T-helper 2 cell (primary cell): ENCODE measurements at places on chromosomes 13 and 19.

- no peak for DNase-seq
Observed at GRCh38 chr19:1742989-1743696, 10.2 kb upstream of the ONECUT3 start.

- no peak for DNase-seq
Observed at GRCh38 chr13:39540929-39541605, 61.9 kb downstream of the LHFPL6 start.

- no peak for DNase-seq
Observed at GRCh38 chr13:24228852-24229458, 68.4 kb downstream of the SPATA13 start.

GRCh38 chr19:44869733-44870470 is 21.2 kb upstream of the TOMM40 start:
- no peak for DNase-seq

DNA sequence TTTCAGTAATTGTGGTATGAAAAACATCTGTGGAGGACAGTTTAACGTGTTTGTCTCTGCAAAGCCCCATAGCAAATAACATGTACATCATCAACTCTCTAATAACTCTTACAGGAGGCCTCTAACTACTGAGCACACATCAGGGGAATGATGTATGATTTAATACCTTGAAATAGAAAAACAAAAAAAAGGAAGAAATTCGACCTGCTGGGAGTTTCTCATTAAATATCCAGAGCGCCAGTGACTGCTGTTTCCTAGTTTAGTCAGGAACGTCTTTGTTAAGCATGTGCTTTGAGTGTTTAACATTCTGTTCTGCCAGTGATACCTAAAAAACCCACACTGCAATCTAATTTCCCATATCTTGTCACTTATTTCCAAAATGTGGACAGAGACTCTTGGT is 235.4 kb downstream of the PCDH20 start:
- DNase-seq: no peak

- no peak for DNase-seq
Observed at GRCh38 chr13:73998631-73999030, 135.6 kb downstream of the KLF12 start.

DNA sequence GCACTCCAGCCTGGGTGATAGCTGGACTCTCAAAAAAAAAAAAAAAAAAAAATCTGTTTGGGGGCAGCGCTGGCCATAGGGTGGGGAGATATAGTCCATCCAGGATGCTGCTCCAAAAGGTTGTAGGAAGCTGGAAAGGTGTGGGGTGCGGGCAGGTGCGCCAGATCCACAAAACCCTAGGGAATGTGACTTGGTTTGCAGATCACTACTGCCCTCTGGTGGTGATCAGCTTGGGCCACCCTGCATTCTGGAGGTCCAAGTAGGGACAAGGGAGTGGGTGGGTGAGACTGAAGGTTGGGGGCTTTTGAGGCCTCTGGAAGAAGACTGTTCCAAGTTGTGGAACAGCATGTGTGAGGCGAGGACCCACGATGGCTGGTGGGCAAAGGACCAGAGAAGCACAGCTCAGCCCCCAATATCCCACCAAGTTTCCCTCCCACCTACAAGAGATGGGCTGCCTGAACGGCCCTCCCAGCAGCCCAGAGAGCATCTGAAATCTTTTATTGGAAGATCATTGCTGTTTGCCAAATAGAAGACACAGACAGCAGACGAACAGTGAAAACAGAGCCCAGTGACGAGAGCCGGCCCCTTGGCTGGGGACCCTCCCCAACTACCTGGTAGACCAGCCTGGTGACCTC is 10.4 kb upstream of the TYK2 start:
- no peak for DNase-seq

DNA sequence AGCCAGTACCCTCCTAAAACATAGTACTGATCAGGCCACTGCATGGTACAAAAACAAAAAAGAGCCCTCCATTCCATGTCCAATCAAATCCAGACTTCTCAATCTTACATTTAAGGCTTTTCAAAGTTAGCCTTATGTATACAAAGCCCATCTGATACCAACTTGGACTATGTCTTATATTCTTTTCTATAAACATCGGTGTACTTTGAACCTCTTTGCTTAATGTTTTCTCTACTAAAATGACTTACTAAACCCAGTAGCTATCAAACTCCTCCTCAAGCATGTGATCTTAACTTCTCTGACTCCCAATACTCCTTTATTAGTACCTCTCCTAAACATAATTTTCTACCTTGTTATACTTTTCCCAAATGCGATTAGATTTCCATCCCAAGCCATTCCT is 14.8 kb downstream of the TSC22D1 start:
- no peak for DNase-seq

DNA sequence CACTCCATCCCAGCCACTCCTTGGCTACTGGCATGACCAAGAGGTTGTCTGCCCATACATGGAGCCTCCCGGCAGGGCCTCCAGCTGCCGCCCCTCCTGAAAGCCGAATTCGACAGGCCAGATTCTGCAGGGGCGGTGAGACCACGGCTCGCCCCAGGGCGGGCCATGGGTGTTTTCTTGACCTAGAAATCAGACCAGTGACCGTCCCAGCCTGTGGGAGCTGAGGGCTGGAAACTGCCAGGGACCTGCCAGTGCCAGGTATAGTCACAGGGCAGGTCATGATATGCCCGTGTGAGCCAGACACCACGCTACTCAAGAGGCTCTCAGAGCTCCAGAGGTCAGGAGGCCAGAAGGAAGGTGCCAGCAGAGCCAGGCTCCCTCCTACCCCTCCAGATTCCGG is 16.8 kb downstream of the DAPK3 start:
- no peak for DNase-seq

GRCh38 chr13:72985610-72986009 is 73.2 kb upstream of the KLF5 start:
- DNase-seq: no peak

- DNase-seq: no peak
Observed at GRCh38 chr13:50125304-50125553, 110.0 kb downstream of the KCNRG start.

- no peak for DNase-seq
Observed at GRCh38 chr13:108987517-108987916, 358.1 kb downstream of the MYO16 start.

- DNase-seq: no peak
Observed at GRCh38 chr19:22532388-22533300, 101.5 kb upstream of the ZNF492 start.

- DNase-seq: no peak
Observed at GRCh38 chr19:28828276-28828870, 384.6 kb downstream of the UQCRFS1 start.

- DNase-seq: no peak
Observed at GRCh38 chr13:94216476-94216875, 263.0 kb downstream of the DCT start.

- DNase-seq: no peak
Observed at GRCh38 chr19:53161123-53161522, 2.3 kb upstream of the ZNF347 start.

DNA sequence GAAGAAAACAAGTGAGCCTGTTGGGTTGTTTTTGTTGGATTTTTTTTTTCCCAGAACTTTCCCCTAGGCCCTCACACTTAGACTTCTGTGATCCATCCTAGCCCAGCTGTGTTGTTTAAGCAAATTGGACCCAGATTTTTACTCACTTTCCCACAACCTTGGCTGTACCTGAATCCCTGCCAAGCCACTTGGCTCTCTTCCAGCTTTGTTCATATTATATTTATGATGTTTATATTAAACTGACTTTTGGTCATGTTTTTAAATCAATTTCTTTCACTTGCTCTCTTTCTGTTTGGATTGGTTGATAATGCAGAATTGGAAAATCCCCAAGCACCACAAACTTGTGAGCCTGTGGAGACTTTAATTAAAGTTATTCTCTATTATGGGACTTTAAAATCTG is 16.6 kb downstream of the OLFM4 start:
- DNase-seq: no peak

DNA sequence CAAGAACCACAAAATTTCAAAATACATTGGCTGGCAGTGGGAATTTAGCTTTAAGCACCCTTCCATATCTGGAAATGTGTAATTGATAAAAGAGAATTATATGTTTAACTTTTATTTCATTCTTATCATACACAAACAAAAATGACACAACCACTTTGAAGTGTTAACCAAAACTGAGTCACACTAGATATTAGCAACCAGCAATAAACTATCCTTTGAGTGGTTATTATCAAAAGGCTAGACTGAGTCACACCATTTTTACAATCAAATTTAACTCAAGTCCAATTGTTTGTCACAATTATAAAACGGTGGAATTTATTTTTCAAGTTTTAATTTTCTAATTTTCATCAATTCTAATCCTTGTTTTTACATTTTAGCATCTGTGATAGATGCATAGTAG is 121.7 kb downstream of the LIG4 start:
- DNase-seq: no peak

- DNase-seq: no peak
Observed at GRCh38 chr13:110187641-110188161, 119.3 kb downstream of the COL4A1 start.

DNA sequence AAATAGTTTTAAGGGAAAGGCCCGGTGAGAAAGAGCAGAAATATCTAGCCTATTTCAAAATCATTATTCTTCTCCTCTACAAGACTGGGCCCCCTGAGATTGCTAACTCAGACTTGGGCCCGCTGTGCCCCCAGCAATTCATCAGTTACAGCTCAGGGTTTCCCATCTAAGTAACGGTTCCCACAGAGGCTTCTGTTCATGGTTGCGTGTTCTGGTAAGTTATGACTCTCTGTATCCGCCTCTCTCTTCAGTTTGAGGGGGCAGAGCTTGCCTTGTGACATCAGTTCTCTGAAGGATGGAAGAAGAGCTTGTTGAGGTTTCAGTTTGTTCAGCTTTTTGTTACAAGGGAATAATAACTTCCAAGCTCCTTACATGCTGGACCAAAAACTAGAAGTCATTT is 11.6 kb downstream of the ZNF57 start:
- DNase-seq: no peak

DNA sequence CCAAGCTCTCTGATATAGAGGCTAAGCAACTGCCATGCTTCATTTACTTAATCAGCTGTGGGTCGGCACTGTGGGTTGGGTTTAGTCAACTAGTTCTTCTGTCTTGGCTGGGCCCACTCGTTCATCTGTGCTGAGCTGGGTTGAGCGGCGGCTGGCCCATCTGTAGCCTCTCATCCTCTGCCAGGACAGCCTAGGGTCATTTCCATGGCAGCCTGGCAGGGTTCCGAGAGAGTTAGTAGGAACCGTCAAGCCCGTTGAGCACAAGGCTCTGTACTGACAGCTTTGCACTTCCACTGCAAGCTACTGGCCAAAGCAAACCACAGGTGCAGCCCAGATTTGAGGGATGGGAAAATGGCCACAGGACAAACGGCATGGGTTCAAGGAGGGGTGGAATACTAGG is 6.6 kb upstream of the ZNF835 start:
- no peak for DNase-seq

DNA sequence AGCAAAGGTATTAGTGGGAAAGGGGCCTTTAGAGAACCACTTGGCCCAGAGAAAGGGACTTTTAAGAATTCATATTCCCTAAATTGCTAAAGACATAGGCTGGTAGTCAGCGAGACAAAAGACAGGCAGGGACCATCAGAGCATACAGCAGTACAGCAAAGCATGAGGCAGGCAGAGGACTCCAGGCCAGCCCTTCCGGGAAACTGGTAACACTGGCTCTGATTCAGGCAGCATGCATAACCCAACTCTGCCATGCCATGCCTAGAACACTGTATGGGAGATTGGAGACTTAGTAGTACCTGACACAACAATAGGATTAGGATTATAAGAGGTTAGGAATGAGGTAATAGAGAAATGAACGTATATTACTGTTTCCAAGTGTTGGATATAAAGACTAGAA is 34.9 kb downstream of the CAB39L start:
- DNase-seq: no peak

DNA sequence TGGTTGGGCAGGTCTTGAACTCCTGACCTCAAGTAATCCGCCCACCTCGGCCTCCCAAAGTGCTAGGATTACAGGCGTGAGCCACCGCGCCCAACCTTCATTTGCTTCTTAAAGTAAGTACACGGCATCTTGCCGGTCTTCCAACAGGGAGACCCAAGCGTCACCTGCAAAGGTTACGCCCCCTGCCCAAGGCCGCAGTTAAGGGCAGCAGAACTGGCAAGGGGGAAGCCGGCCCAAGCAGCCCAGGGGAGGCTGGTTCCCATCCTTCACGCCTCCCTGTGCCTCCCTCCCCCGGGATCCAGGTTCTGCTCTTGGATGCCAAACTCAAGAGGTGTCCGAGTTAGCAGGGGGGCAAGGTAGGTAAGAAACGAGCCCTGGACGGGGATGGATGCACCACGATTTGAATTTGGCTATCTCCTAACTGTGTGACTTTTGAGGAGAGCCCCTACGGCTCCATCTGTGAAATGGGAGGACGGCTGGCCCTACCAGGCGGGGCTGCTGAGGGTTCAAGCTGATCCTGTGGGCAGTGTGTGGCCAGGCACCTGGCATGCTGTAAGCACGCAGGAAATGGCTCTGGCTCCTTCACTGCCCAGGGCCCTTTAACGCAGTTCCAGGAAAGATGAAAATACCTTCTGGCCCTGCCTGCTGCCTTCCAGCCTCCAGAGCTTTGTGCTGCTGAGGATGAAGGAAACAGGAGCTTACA is 9.0 kb downstream of the RFX1 start:
- DNase-seq: no peak

DNA sequence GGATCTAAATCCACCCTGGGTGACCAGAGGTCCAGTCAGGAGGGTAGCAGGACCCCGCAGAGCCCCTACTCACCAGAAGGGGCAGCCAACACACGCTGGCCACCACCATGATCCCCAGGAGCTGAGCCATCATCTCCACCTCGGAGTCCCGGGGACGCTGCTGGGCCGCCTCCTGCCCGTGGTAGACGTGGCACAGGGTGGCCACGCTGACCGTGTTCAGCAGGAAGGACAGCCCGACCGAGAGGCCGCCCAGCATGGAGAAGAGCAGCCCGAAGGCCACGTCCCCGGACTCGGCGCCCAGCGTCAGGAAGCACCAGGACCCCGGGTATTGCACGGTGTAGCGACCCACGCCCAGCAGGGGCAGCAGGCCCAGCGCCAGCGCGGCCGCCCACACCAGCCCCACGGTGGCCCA is 6.9 kb downstream of the TBXA2R start:
- DNase-seq: no peak

- DNase-seq: no peak
Observed at GRCh38 chr13:52644108-52644507, 1.9 kb downstream of the HNRNPA1L2 start.

DNA sequence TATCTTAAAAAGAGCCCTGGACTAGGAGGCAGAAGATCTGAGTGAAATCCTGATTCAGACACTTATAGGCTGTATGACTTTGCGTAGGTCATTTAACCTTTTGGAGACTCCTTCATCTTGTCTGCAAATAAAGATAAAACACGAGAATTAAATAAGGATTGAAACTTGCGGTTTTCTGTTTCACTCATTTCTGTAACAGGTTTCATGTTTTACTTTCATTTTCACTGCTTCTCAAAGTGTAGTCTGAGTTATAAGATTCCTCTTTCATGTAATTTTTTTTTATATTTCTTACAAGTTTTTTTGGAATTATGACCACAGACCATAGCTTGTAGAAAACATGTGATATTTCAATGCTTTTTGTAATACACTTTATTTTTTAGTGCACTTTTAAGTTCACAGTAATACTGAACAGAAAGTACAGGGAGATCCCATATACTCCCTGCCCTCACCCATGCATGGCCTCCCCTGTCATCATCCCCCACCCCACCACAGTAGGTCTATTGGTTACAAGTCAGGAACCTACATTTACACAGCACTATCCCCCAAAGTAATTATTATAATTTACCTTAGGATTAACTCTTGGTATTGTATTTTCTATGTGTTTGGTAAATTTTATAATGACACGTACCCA is 174.6 kb downstream of the ITGBL1 start:
- no peak for DNase-seq
